AG04449 (cell line): ENCODE measurements at places on chromosomes 11 and 22.

DNA sequence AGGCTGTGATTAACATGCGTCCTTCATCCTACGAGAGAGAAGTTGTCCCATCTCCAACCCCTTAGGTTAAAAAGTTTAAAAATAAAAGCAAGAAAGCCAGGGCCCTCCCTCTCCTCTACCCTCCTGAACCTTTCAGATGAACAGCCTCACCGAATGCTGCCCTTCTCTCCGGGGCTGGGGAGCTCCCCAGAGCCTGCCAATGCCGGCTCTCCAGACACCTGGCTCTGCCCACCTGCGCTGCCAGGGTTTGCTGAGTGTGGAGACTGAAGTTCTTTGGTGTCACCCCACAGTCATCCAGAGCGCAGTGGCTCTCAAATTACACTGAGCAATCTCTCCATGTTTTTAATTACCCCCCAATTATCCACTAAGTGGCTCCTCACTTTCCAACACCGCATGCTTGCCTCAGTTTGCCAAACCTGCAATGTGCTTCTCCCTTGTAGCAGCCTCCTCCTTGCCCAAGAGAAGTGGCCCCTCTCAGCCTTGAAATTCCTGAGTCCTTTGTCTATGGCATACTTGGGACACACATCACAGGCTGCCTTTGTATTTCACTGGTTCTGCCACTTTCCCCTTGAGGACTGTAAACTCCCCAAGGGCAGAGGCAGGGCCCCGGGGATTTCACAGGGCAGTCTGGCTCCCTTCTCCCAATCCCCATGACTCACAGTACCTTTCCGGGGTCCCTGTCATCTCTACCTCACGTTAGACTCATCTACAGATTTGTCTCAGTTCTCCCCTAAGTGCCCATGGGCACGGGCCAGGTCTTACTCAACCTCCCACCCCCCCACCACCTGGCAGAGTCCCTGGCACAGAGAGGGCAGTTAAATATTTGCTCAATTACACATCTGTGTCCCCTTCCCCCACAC lies 2.0 kb downstream of the MYH9 start:
- DNase-seq: no peak

GRCh38 chr11:13104619-13105236 lies 95.6 kb downstream of the RASSF10 start:
- DNase-seq: no peak

DNA sequence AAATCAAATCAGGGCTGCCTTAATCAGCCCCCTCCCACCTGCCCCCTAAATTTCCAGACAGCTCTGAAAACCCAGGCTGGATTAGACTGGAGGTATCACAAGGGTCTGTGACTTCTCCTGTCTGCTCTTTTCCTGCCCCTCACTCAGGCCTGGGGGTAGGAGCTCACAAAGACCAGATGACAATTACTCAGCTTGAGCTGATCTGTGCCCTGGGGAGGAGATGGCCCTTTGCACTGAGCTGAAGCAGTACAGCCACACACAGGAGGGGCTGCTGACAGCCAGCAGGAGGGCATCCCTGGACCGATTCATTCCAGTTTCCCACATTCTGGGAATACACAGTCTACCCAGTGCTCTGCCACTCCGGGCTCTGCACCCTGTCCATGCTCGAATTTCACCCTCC lies 4.2 kb downstream of the ABCC8 start:
- no peak for DNase-seq

DNA sequence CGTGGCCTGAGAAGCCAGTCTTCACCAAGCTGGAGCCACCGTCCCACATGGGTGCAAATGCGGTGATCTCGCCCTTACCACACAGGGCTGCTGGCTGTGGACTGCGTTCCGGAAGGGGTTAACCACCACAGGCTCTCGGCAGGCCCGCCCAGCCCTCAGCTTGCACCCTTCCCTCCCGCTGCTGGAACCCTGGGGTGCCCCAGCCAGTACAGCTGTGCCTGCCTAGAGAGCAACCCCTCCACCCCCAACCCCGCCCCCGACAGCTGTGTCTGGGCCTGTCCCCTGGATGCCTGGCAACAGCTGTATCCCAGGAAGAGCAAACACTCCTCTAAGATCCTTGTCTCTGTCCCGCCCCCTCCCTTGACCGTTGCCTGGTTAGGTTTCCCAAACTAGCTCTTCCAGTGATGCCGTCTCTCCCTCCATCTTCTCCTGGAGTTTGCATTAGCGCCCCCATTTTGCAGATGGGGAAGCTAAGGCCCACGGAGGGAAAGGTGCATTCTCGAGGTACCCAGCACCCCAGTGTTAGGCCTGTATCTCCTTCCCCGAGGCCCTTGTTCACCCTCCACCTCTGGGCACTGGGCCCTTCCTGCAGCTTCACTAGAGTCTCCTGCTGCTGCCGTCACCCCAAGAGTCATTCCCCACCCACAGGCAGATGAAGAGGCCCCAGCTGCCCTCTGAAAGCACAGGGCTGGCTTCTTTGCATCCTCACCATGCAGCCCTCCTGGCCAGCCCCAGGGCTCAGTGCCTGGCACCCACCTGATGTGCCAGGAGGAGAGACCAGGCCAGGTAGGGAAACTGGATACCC lies 12.6 kb upstream of the COX8A start:
- DNase-seq: no peak

GRCh38 chr22:20979243-20979809 lies 2.8 kb upstream of the LZTR1 start:
- DNase-seq: no peak

DNA sequence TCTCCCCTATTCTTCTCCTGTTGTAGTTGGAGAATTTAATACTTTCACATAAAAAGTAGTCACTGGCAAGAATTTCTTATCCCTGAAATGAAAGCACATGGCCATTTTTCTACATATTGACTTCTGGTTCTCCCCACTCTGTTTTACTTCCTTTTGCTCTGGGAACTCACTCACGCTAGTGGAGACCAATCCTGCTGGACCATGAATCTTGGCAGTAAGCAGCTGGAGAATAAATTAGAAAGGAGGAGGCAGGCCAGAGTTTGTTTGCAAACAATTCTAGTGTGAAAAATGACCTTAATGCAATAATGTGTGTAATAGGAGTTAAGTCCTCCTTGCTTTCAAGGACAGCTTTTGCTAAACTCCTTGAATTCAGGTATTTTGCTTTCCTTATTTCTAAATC lies 412.3 kb upstream of the CHORDC1 start:
- DNase-seq: no peak

GRCh38 chr22:41177622-41178424 lies 27.3 kb upstream of the L3MBTL2 start:
- DNase-seq: no peak

- no peak for DNase-seq
Observed at GRCh38 chr11:32851251-32851650, 21.5 kb downstream of the PRRG4 start.

DNA sequence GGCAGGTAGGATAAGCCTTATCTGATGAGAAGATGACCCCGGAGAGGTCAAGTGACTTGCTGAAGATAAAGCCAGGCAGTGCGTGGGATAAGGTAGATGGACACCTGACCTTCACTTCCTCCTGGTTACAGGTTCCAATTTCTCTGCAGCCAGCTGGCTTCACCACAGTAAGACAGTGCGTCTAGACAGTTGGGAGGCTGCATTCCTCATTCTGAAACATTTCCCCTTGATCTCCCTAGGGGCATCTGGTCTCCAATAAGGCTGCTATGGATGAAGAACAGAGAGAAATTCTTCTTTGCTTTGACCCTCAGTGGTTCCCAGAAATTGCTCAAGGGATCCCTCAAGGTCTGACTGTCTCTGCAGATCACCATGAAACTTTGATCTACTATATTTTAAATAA lies 211.3 kb downstream of the MYO18B start:
- no peak for DNase-seq

DNA sequence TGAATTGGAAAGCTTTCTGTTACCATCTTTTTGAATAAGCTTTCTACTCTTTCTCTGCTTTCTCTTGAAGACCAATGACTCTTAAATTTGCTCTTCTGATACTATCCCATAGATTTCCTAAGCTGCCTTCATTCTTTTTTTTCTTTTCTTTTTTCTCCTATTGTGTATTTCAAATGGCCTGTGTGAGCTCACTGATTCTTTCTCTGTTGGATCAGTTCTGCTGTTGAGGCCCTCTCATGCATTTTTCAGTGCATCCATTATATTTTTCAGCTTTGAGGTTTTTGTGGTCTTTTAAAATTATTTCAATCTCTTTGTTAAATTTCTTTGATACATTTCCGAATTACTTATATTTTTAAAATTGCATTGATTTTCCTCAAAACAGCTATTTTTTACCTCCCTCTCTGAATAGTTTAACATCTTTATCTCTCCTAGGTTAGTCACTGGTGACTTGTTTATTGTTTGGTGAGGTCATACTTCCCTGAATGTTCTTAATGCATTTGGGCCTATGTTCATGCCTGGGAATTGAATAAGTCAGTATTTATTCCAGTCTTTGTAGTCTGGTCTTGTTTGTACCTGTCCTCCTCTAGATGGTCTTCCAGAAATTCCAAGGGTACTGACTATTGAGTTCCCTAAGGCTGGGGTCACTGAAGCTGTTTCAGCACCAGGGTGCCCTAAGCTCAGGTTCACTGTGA lies 110.6 kb upstream of the SERPIND1 start:
- DNase-seq: no peak

DNA sequence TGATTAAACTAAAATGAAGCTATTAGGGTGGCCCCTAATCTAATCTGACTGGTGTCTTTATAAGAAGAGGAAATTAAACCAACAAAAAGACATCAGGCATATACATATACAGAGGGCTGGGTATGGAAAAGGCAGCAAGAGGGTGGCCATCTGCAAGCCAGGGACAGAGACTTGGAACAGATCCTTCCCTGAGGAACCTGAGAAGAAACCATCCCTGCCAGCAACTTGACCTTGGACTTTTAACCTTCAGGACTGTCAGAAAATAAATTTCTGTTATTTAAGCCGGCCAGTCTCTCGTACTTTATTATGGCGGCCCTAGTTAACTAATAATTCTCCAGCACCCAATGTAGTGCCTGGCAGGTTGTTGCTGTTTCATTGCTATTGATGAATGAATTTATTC lies 361.5 kb upstream of the PDGFD start:
- DNase-seq: no peak

- no peak for DNase-seq
Observed at GRCh38 chr11:5284637-5285036, 14.9 kb upstream of the HBE1 start.

GRCh38 chr11:79088967-79089366 lies 351.9 kb downstream of the TENM4 start:
- no peak for DNase-seq

- no peak for DNase-seq
Observed at GRCh38 chr11:87258171-87258833, 220.6 kb downstream of the TMEM135 start.

GRCh38 chr11:62104816-62105653 lies 18.8 kb upstream of the INCENP start:
- DNase-seq: no peak

DNA sequence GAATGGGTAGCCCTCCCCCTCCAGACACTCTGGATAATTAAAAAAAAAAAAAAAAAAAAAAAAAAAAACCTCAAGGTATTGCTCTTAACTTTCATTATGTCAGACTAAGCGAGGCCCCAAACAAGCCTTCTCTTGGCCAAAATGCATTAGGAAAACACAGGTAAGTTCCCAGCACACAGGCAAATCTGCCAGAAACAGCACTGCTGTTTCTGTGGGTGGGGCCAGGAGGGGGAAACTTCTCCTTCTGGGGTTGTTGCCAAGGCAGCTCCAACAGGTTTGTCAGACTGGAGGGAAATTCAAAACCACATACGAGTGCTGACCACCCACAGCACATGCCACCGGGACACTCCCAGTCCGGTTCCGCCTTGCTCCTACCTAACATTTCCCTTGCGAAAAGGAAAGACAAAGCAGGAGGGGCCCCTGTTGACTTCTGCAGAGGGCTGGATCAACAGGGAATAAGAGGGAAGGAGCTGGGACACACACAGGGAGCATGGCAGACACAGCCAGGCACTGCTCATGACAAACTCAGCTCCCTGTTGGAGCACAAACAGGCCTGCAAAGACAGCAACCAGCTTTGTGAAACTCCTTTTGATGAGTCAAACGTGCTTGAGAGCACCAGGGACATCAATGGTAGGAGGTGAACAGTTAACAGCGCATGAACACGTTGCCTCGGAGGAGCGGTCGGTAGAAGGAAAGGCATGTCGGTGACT lies 55.0 kb downstream of the MYH9 start:
- no peak for DNase-seq

DNA sequence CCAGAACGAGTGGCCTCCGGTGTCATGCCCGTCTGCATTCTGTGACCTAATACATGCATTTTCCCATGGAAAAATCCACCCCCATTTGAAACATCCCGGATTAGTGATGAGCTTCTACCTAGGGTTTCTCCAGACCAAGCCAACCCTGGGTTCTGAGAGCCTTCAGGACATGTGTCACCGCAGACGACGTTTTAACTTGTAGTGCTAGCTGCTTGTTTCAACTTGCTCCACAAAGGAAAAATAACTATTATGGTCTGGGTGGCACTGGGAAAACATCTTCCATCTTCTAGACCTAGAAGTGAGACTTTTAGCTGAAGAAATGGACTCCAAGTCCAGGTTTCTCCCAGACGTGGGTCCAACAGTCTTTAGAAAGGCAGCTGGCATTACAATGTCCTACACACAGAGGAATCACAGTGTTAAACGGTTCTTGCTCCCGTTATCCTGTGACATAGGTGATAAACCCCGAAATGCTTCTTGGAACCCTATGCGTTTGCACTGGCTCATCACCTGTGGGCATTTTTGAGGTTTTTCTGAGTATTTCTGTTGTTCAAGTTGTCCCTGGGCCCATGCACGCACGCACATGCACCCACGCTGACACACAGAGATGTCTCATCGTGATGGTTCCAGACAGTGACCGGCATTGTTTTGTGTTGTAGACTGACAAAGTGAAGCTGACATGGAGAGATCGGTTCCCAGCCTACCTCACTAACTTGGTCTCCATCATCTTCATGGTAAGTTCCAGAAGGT lies 46.6 kb upstream of the FADD start:
- DNase-seq: no peak

DNA sequence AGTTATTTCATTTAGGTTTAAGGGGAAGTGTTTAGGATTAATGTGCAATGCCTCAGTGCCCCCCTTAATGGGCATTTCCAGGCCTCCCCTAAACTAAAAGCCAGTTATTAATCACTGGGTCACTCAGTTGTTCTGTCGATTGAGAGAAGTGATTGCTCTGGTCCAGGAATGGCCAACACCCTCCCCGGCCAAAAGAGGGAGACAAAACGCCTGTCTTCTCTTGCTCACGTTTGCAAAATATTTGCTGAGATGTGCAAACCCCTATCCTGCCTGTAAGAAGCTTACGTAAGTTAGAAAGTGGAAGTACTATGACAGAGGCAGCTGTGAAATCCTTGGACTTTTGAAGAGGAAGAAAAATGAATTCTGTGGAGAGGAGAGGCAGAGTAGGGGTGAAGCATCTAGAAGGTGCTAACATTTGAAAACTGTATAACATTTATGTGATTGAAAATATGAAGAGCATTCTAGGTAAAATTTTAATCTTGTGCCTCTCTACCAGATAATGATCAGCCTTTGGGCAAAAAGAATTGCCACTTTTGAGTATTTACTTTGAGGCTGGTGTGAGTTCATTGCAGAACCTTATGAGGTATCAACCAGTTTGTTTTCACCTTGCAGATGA lies 37.7 kb downstream of the NTM start:
- no peak for DNase-seq

- no peak for DNase-seq
Observed at GRCh38 chr22:50660306-50660705, 12.3 kb upstream of the SHANK3 start.
